ENCODE measurements at places on chromosomes 12 and 14.

GRCh38 chr14:76768671-76769500, 7.6 kb downstream of the VASH1 start:
- DNase-seq: no peak

GRCh38 chr14:55446127-55446736, 5.8 kb upstream of the TBPL2 start:
- peak; percentile 76 for DNase-seq

DNA sequence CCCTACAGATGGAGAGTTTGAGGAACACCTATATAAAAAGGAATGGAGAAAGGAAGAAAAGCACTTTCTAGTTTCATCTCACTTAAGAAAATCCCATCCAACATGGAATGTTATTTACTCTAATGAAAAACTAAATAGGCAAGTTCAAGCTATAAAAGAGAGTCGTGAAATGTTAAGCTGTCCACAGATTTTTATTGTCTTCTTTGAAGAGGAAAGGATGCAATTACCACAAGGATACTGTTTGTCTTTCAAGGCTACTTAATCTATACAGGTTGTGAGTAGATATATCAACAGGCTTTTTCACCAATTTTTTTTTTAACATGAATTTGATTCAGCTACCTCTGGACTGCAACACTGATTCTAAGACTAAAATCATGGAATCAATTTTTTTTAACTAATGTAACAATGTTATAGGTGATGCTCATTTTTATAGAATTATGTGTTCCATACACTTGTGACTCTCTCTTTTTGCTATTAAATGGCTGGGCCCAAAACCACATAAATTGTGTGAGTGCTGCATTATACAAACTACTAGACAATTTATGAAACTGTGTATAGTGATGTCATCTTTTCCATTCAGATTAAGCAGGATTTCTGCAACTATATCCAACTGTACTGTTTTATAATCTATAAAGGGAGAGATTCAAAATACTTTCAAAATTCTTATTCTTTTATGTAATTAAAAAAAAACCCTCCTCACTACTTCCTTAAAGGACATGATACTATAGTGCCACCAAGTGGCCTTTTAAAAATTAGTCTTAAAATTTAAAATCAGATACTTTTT, 26.8 kb upstream of the BMAL2 start:
- DNase-seq: peak; percentile 64

- DNase-seq: no peak
Observed at GRCh38 chr12:49923880-49924556, 20.3 kb upstream of the FAIM2 start.

DNA sequence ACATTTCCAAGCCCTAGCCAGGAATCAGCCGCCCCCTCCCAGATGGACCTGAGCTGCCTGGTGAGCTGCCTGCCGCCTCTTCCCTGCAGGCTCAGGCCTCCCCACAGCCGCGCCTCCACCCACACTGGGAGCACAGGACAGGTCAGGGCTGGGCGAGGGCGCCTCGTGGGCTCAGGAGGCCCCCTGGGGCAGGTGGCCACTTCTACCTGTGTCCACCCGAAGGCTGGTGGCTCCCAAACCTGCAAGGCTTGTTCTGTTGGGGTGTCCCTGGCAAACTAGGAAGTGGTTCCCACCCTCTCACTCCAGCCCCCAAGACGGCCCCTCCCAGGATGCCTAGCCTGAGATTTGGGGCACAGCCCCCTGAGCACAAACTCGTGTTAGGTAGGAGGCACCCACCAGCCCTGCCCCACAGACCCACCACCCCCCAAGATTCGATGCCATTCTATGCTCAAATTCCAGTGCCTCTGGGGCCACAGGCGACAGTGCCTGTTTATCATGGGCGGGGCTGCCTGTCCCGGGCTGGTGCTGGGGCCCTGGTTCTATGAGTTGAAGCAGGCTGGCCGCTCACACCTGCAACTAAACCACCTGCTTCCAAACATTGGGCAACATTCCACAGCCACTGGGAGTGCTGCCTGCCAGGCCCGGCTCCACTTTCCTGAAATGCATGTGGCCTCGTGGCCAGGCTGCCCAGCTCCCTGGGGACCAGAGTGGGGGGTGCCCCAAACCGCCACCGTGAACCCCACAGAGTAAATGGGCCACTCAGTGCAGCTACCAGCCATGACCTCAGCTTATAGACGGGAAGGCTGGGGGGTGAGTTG, 6.8 kb downstream of the MMP17 start:
- no peak for DNase-seq
